Renal cortical epithelial cell (primary cell): ENCODE measurements at places on chromosomes 3 and 15. TPM values are rescaled to one million over a fixed set of nuclear protein-coding genes. Genes with fewer than 3 reads are reported as not detected.

DNA sequence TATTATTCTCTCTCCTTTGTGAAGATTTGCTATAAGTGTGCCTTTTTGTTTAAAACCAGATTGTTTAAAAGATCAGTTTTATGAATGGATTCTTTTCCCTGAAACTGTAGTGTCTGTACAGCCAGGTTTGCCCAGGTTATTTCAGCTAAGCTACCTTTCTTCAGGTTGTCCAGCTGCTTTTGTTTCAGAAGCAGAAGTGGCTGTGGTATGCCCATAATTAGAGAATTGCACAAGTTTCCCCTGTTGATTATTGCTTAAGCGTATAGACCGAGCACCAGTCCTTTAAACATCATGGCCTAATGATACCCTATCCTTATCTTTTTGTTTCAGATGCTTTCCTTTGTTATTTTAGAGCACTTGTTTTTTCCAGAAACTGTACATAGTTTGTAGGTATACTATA, 10.2 kb downstream of the ASB7 start:
- no peak for DNase-seq

- DNase-seq: peak; percentile 58
Measured at GRCh38 chr15:75455982-75456531, 4.6 kb upstream of the SIN3A start.

DNA sequence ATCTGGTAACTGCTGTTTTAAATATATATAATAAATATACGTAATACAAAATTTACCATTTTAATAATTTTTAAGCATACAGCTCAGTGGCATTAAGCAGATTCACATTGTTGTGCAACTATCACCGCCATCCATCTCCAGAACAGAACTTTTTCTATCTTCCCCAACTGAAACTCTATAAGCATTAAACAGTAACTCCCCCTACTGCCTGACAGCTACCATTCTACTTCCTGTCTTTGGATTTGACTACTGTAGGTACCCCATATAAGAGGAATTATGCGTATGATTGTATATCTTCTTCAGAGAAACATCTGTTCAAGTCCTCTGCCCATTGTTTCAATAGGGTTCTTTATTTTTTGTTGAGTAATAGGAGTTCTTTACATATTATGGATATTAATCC, 36.8 kb downstream of the EID1 start:
- DNase-seq: no peak

- no peak for DNase-seq
Measured at GRCh38 chr15:27833974-27834373, 265.1 kb downstream of the OCA2 start.

DNA sequence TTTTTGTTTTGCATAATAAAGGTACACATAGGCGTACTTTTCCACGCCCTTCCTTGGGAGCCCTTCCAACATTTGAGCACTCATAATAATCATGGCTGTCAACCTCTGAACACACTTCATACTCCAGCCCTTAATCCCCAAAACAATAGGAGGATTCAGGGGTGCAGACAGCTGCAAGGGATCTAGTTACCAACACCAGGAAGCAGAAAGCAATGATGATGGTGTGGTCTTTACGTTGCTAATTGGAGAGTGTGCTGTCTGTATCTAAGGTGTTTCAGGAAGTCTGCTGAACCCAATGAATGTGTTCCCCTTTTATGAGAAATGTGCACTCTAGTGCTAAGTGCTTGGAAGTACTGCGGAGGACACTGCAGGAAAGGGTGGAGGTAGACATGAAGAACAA, 60.3 kb upstream of the PDZRN3 start:
- no peak for DNase-seq

- peak; percentile 75 for DNase-seq
Measured at GRCh38 chr3:171417813-171418212, 42.4 kb downstream of the TNIK start.

DNA sequence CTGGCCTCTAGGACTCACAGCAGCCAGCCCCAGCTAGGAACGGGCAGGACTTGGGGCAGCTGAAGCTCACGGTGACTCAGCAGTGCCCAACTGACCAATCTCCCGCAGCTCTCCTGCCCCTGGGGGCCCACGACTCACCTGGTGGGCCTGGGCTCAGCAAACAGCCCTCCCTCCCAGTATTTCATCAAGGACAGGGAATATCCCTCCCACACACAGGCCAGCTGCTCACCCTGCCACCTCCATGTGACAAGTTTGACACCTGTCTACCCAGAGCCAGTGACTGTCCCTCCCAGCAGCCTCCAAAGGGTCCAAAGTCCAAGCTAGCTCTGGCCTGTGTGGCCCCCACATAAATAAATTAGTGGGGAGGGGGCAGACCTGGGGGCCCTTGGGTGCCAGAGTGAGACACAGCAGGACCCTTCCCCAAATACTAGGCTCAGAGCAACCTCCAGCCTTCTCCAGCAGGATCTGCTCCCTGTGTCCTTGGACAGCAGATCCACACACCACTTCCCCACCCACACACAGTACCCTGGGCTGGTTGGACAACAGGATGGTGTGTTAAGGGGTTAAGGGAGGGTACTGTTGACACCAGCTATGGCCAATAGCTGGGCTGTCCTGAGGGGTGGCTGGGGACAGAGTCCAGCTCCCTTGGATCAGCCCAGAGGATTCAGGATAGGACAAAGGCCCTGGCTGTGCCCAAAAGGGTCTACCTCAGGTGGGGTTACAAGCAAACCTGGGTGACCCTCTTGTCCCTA, 4.3 kb downstream of the GNAT1 start:
- DNase-seq: peak; percentile 44

DNA sequence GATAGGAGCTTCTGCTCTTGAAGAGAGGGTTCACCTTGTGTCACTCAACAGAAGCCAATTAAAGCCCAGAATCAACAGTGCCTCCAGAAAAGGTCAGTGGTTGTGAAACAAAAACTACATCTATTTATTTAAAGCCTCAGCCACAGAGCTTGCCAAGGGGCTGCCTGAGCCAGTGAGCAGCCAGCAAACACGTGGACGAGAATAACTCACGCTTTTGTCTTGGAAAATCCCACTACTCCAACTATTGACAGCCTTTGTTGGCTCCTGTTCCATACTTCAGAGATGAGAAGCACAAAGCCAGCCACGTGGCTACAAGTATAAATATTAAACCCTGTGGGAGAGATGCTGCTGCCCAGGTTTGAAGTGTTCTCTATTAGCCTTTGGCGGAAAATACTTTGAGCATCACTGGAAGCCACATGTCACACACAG, 10.3 kb downstream of the GPR156 start:
- no peak for DNase-seq

DNA sequence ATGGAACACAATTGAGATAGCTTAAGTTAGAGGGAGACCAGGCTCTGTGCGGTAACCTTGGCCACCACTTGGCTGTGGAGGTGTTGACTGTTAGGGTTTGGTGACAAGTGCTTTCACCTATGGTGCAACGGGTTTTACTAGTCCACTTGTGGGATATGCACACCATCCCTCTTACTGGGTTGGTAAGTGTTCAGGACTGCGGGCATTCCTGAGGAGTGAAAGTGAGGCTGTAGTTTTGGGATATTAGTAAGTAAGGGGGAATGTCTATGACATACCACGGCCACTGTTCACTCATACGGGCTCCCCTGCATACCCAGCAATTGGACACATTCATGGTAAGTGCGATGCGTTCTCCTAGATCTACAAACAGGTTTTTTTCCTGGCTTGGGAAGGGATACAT, 8.0 kb upstream of the RAD54L2 start:
- no peak for DNase-seq

GRCh38 chr3:39433642-39434041, 27.1 kb downstream of the RPSA start:
- DNase-seq: peak; percentile 85

- peak; percentile 27 for DNase-seq
Measured at GRCh38 chr3:36210840-36211651, 169.3 kb upstream of the STAC start.

DNA sequence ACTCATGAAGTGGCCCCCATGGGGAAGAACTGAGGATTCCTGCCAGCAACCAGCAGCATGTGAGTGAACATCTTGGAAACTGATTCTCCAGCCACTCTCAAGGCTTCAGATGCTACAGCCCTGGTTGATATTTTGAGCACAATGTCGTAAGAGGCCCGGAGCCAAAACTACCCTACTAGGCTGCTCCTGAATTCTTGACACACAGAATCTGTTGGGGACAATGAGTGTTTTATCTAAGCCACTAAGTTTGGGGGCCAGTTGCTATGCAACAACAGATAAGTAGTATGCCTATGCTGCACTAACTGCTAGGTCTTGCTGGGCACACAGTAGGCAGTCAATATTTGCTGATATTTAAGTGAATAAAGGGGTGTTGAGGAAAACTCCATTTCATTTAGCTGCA, 89.9 kb upstream of the CHL1 start:
- DNase-seq: no peak

- DNase-seq: no peak
Measured at GRCh38 chr3:23576379-23576959, 229.3 kb upstream of the UBE2E1 start.

The HRG gene
- 0.15 TPM in 1 of 2 replicates, not detected in the other for total RNA-seq

The IQCF2 gene
- total RNA-seq: not detected in 2 replicates

The ZNF501 gene
- total RNA-seq: 1.2 and 5.3 TPM in 2 replicates

The LIPC gene
- 1.6 and 9.2 TPM in 2 replicates for total RNA-seq

The IQSEC1 gene
- total RNA-seq: 5.9 and 23.8 TPM in 2 replicates
